ENCODE measurements at places on chromosomes 5 and 9. TPM values are rescaled to one million over a fixed set of nuclear protein-coding genes. Genes with fewer than 3 reads are reported as not detected.

The FRRS1L gene
- total RNA-seq: 4.3 TPM

The AJM1 gene
- 3.0 TPM for total RNA-seq

GRCh38 chr9:87184956-87185642, 237.8 kb upstream of the GAS1 start:
- DNase-seq: no peak
- no peak overlapping the region for H3K4me3 ChIP-seq
- H3K27ac ChIP-seq: no peak overlapping the region
- no peaks in the 10 kb centered on the region for H3K4me1 ChIP-seq
- H3K36me3 ChIP-seq: no peaks in the 10 kb centered on the region

GRCh38 chr9:136151214-136151804, 32.6 kb upstream of the TMEM250 start:
- H3K27me3 ChIP-seq: no peaks in the 10 kb centered on the region
- H3K27ac ChIP-seq: no peak overlapping the region
- DNase-seq: no peak
- no peaks in the 10 kb centered on the region for H3K4me1 ChIP-seq
- H3K36me3 ChIP-seq: no peaks in the 10 kb centered on the region

DNA sequence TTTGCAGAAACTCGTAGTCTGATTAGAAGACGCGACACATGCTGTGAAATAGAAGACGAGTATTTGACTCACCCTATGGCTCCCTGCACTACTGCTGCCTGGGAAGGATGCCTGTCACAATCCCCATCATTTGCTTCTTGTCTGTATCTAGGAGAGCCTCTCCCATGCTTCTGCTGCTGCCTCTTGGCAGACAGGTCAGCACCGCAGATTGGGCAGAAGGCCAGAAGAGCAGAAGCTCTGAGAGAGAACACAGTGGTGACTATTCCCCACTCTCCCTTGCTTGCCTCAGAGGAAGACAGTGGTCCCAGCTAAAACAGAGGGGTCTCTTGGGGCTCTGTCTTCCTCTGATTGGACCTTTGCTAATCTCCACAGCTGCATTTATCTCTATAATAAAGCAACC, 84.0 kb upstream of the SMIM32 start:
- no peak for DNase-seq
- H3K27ac ChIP-seq: no peak overlapping the region
- H3K27me3 ChIP-seq: no peaks in the 10 kb centered on the region
- H3K4me1 ChIP-seq: no peaks in the 10 kb centered on the region

GRCh38 chr5:79190235-79190529, 45.7 kb upstream of the JMY start:
- H3K27me3 ChIP-seq: no peaks in the 10 kb centered on the region
- no peak overlapping the region for H3K27ac ChIP-seq
- H3K4me1 ChIP-seq: no peaks in the 10 kb centered on the region
- DNase-seq: no peak
- H3K4me3 ChIP-seq: no peak overlapping the region

Data from right atrium auricular region (tissue), 2 donors.